ENCODE measurements at places on chromosomes 6 and 20. TPM values are rescaled to one million over a fixed set of nuclear protein-coding genes. Genes with fewer than 3 reads are reported as not detected.

The BPIFB2 gene
- total RNA-seq, result not detected

The ZNF391 gene
- 0.25 TPM for total RNA-seq

The VEGFA gene
- total RNA-seq, result 38.4 TPM

The COL9A3 gene
- 0.55 TPM for total RNA-seq

The EPPIN gene
- total RNA-seq, result not detected

The ADGB gene
- total RNA-seq, result not detected

The SMAP1 gene
- 14.8 TPM for total RNA-seq

The TMEM242 gene
- 6.8 TPM for total RNA-seq

The CCN6 gene
- not detected for total RNA-seq

The PRR18 gene
- 0.11 TPM for total RNA-seq

The TBX18 gene
- 16.0 TPM for total RNA-seq

The PTCRA gene
- not detected for total RNA-seq

The IMPG1 gene
- total RNA-seq, result not detected

The PGC gene
- total RNA-seq, result not detected

The JAG1 gene
- total RNA-seq, result 41.2 TPM
